ENCODE measurements at places on chromosomes 7 and 10. TPM values are rescaled to one million over a fixed set of nuclear protein-coding genes. Genes with fewer than 3 reads are reported as not detected.

PLCE1 gene
- not detected for total RNA-seq

GRCh38 chr10:117896517-117896916 lies 150.2 kb downstream of the RAB11FIP2 start:
- DNase-seq = no peak

DNA sequence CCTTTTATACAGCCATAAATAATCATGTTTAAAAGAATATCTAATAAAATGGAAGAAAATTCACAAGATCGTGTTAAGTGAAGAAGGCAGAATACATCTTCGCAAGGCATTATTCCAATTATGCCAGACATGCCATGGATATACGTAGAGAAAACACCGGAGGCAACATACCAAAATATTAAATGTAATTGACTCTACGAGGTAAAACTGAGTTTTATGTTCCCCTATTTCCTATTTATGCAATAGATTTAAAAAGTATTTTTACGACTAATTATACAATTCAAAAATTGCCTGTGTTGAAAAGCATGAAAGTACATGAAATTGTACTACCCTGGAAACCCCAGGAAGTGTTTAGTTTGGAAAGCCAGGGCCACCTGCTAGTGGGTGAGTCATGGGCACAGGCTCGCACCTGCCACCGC lies 936 bp upstream of the REPIN1 start:
- DNase-seq = no peak

- no peak for DNase-seq
Measured at GRCh38 chr10:77638321-77639101, 903 bp upstream of the KCNMA1 start.

DNA sequence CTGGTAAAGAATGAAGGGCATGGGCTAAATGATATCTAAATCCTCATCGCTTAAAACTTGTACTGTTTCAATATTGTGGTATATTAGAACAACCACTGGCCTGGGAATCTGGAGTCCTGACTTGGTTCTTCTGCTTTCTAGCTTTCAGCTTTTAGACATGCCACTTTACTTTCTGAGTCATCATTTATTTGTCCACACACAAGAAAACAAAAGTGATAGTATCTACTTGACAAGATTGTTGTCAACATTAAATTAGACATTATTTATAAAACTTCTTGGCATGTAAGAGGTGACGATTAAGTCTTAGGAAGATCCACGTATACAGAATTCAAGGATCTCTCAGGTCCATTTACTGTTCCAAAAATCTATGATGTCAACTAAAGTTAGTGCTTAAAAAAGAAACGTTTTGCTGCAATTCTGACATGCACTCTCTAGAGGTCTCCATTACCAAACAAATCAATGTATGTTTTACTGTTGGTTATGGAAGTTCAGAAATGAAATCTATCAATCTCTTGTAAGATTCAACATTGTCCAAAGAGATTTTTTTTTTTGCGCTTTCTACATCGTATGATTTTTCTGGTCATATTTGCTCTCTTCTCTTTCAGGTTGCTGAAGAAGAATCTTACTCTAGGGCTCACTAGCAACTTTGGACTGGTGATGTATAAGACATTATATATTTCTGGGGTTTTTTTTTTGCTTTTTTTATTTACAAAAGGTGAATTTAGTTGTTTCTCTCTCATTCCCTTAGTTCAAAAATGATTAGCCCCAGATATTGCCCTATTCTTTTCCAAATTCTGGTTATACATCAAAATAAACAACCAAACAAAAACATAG lies 53.6 kb upstream of the DYNC1I1 start:
- DNase-seq = no peak

FAM25A gene
- not detected for total RNA-seq

NPY4R2 gene
- total RNA-seq = not detected

All from CD8-positive, alpha-beta memory T cell (primary cell).